ENCODE measurements at places on chromosomes 5 and 9.

- no peak for DNase-seq
Observed at GRCh38 chr9:33101104-33101951, 24.9 kb upstream of the SMU1 start.

DNA sequence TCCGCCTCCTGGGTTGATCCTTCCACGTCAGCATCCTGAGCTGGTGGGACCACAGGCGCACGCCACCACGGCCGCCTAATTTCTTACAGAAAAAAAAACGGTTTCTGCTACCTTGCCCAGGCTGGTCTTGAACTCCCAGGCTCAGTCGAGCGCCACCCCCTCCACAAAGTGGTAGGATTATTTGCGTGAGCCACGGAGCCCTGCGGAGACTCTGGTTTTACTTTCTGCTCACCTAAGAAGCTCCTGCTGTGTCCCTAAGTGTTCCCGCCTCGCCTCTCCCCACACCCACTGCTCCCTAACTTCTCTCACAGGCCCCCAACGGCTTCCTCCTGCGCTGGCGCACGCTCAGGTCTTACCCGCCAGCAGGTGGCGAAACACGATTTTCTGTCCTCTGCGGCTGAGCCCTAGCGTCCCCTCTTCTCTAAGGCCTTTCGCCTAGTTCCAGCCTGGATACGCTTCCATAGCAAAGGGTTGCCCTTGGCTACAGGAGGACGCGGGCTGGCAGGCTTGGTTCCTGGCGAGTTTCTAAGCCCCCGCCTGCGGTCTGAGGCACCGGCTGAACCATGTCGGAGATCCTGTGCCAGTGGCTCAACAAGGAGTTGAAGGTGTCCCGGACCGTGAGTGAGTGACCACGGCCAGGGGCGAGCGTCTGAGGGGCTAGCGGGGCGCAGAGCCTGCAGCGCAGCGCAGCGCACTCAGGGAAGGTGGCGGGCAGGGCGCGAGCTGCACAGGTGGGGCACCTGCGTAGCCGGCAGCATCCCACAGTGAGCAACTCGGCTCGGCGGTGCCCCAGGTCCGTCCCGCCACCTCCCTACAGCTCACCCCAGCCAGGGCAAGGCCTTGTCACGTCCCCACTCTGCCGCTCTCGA is at the start of gene SPEF2:
Gene SPEF2, plus strand, starts transcription at position 429 of the 869 bp plus-strand sequence. Its CDS starts 135 bp downstream, at position 564.
- peak; percentile 95 for DNase-seq

GRCh38 chr5:3778000-3778550 is 182.4 kb downstream of the IRX1 start:
- peak; percentile 83 for DNase-seq

DNA sequence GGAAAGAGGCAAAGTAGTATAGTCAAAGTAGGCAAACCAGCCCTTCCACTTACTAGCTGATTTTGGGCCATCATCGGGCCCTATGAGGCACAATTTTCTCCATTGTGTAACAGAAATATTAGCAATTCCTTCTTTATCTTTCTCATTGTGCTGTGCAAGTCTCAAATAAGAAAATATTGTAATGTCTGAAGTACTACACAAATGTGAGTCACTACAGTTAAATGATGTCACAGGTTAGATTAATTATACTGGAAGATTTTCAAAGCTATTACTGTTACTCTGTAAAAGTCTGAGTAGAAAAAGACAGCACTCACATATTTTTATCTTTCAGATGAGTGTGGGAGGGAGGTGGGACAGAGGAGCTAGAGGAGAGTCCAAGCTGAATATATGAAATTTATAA is 12.4 kb upstream of the TMC1 start:
- no peak for DNase-seq

DNA sequence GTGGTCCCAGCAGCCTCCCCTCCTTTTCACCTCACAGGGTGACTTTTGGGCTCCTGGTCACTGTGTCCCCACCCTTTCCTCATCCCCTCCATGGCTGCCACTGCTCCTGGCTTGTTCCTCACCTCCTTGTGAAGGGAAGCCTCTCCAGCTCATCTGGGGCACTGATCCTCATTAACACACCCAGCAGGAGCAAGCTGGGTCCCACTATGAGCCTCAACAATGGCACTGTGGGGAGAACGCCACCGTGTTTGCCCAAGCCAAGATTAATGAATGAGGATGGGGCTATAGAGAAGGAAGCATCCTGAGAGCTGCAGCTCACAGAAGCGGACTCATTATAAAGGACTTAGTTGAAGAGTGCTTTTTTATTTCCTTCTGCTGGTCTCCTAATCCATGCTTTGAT is 118.4 kb downstream of the MARCHF11 start:
- no peak for DNase-seq

- no peak for DNase-seq
Observed at GRCh38 chr9:19408316-19408692, 505 bp upstream of the ACER2 start.

DNA sequence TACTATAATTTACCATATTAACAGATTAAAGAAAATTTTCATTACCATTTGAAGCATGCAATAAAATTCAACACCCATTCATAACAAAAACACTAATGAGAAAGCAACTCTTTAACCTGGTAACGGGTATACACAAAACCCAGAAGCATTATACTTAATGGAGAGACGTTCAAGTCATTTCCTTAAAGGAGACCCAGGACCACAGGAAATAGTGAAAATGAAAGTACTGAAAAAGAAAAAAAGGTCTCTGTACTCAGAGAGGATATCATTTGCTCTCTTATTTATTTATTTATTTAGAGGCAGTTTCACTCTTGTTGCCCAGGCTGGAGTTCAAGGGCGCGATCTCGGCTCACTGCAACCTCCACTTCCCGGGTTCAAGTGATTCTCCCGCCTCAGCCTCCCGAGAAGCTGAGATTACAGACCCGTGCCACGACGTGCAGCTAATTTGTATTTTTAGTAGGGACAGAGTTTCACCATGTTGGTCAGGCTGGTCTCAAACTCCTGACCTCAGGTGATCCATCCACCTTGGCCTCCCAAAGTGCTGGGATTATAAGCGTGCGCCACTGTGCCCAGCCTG is 61.6 kb downstream of the SETX start:
- DNase-seq = no peak

DNA sequence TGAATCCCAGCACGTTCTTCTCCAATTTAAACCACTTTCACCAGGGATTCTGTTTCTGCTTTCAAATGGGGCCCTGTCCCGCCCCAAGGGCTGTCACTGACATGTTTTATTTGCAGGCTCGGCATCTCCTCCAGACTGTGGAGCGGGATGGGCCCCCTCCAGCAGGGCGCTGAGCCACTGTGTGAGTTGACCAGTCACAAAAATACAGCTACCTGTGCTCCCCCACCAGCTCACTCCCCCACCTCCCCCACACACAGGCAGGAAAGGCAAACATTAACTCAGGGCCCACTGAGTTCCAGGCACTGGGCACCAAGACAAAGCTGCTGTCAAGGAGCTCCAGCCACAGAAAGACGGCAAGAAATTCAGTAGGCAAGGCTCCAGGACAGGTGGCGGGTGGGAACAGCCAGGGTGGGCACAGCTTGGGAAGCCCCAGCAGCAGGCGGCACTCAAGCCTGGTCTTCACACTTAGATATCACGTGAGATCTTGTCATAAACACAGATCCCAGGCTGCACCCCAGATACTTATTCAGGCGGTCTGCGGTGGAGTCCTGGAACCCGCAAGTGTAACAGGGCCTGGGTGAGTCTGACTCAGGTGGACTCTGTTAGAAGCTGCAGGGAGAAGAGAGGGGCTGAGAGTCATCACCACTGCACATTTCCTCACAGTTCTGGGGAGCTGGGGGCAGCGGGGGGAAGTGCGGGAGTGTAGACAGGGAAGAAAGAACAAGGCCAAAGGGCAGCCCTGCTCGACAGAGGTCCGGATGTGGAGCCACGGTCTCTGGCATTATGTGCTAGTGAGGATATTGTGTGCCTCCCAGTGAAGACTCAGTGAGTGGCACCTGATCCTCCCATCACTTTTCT is 44.7 kb downstream of the OR2V1 start:
- DNase-seq = no peak

GRCh38 chr5:13316176-13316575 is 628.3 kb downstream of the DNAH5 start:
- no peak for DNase-seq

DNA sequence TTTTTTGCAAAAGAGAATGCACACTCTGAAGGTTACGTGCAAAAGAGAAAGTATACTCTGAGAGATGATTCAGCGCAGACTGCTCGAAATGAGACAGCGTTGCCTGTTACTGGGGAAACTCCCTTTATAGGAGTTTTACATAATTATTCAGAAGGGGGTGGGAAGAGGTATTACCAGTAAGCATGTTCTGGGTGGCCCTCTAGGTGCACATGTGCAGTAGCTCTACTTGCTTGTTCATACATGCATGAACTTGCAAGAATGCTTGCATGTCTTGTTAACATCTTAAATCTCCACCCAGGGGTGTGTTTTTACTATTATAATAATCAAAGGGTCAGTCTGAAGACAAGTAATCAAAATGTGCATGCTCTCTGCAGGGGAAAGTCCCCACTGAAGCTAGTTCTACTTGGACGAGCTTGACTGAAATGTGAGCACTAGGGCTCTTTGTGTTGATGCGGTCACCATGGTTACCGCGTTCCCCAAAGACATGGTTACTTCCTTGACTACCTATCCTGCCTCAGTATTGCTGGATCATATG is 75.5 kb downstream of the SGCD start:
- DNase-seq = peak; percentile 50

GRCh38 chr5:39055027-39055767 is 19.0 kb downstream of the RICTOR start:
- no peak for DNase-seq

DNA sequence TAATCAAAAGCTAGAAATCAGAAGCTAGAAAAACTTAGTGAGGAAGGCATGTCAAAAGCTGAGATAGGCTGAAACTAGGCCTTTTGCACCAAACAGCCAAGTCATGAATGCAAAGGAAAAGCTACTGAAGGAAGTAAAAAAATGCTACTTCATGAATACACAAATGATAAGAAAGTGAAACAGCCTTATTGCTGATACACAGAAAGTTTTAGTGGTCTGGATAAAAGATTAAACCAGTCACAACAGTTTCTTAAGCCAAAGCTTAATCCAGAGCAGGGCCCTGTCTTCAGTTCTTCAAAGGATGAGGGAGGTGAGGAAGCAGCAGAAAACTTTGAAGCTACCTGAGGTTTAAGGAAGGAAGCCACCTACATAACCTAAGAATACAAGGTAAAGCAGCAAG is 102.5 kb upstream of the SH3GL2 start:
- no peak for DNase-seq

DNA sequence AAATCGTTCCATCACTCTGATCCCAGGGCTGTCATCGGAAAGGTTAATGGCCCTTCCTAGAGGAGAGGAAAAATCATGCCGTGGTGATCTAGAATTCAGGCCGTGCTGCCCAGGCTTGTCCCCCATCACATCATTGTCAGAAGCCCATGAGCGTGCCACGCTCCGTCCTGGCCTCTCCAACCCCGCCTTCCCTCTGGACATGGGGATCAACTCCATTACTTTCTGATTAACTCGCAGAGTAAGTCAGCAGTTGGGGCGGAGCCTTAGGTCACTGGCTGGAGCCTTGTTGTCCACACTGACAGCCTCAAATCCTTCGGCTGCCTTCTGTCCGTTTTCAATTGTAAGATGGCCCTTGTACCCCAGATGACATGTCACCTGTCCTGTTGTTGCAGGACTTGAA is 75.0 kb downstream of the MVB12B start:
- no peak for DNase-seq

DNA sequence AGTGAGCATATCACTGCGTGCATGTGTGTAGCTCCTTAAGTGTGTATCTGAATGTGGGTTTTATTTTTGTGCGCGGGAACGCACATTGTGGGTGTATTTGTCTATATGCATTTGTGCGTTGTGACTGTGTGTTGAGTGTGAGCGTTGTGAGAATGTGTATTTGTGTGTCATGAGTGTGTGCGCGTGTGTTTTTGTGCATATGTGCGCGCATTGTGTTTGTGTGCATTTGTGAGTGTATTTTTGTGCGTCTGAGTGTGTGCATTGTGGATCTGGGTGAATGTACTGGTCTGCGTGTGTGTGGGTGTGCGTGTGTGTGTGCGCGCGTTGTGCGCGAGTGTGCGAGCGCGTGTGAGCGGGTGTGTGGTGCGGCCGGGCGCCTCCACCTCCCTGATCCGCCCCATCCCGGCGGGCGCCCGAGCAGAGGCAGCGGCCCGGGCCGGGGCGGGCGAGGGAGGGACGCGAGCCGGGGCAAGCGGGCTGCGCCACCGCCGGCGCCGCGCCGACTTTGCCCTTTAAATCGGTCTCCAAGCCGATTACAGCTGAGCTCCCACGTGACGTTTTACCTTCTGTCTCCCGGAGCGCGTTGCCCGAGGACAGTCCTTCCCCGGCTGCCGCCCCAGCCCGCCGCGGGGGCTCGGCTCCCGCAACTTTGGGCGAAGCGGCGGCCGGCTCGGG is at the start of gene RASGRF2:
Gene RASGRF2, plus strand, starts transcription at position 596 of the 675 bp plus-strand sequence. CDS start 376 bp downstream, outside the sequence.
- peak; percentile 65 for DNase-seq

GRCh38 chr5:43997647-43998272 is 391.5 kb downstream of the FGF10 start:
- peak; percentile 6 for DNase-seq

DNA sequence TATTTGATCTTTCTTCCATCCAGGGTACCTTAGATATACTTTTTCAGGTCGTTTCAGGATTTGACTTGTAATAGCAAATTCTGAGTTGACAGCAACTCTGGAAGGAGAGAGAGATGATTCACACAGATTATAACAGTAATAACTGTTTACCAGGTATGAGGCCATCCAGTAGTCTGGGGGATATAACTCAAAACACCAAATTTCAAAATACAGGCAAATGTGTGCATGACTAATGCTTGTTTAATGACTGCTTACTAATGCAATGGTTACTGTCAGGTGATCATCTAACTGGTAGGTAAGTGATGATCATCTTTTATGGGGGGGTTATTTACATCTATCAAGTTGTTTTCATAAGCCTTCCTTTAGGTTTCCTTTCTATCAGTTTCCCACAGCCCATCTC is 412.3 kb downstream of the MAT2B start:
- no peak for DNase-seq

GRCh38 chr5:159902444-159903121 is 13.7 kb upstream of the ADRA1B start:
- DNase-seq = no peak

DNA sequence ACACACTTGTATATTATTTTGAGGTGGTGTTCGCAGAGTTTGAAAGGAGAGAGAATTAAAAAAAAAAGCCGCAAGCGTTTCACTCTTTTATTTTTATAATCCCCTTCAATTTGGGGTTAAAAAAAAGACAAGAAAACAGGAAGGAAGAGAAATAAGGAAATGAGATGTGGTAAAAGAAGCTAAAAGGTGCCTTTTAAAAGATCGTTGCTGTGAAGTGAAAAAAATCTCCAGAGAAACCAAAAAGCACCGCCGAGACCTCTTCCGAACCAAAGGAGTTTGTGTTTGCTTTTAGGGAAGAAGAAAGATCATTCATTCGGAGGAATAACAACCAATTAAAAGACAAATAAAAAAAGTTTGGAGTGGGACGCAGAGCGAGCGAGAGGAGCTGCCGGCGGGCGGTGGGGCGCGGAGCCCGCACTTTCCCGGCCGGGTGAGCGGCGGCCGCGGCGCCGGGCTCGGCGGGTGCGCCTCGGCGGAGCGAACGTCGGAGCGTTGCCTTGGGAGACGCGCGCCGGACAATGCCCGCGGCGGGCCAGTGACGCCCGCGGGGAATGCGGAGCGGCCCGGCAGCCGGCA is 355 bp downstream of the TLE4 start:
- DNase-seq = no peak

Measured in brain (organoid and tissue), 16 donors.